Suppressor macrophage treated with lipopolysaccharide for 1 hour (primary cell): ENCODE measurements at places on chromosomes 1 and 21.

DNA sequence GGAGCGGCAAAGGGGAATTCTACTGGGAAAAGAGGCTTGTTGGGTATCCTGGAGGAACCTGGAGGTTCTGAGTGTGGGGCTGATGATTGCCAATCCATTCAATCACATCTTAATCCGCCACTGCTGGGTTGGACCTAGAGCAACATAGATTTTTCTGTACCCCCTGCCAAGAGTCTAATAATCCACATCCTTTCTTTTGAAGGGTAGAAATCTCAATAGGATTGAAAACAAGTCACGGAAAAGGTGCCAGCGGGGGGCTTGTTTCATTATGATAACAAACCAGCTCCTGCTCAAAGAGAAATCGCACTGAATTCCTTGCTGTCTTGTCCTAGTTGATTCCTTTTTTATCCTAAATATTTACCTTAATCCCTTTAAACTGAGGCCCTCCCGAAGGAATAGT, 528.5 kb downstream of the ADGRL2 start:
- no peak for DNase-seq

DNA sequence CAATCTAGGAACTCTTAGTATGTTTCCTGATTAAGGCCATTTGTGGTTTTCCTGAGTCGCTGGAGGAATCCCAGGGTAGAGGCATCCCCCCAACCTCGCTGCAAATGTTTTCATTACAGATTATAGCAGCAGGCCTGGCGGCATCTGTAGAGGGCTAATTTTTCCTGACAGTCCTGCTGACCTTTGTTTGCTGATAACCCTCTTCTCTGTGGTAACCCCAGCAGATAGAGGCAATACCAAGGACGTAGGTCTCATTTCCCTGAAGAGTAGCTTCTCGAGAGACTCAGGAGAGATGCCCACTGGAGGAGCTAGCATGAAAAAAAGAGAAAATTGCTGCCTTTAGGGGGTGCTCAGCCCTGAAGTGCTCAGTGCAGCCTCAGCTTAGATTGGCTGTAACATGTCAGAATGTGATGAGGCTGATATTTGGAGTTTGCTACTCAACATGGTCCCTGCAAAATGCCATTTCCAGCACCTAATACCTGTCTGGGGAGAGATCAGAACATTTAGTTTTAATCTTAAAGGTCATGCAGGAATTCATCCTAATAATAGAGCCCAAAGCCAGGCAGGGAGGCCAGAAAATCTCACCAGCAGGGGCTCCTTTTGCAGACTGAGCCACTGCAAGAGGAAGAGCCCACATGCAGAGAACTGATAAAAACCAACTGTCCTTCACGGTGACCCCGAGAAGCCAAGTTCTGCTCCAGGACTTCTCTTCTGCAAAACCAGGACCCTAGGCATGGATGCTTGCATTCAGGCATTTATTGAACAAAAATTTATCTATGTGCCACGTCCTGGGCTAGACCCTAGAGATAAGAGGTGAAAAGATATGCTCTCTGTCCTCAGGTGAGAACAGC, 184.5 kb downstream of the KAZN start:
- DNase-seq: no peak

- no peak for DNase-seq
Measured at GRCh38 chr1:199907361-199907760, 120.1 kb upstream of the NR5A2 start.

DNA sequence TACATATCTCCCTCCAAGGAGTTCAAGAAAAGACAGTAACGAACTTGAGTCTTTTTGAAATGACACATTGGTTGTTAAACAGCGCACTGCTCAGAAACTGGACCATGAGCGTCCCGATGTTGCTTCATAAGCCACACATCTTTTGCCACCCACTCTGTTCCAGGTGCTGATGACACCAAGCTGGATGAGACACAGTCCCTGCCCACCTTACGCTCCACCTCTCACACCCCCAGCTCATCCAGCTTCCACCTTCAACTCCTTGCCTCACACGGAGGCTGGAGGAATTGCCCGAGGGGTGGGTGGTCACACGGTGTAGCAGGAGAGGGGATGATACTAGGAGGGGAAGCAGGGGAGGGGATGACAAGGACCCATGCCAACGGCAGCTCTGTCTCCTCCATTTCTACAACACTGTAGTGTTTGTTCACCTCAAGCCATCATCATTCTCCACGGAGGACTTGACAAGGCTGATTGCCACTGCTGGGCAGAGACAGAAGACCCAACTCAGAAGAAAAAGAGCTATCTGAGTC, 148.5 kb upstream of the TNR start:
- no peak for DNase-seq

DNA sequence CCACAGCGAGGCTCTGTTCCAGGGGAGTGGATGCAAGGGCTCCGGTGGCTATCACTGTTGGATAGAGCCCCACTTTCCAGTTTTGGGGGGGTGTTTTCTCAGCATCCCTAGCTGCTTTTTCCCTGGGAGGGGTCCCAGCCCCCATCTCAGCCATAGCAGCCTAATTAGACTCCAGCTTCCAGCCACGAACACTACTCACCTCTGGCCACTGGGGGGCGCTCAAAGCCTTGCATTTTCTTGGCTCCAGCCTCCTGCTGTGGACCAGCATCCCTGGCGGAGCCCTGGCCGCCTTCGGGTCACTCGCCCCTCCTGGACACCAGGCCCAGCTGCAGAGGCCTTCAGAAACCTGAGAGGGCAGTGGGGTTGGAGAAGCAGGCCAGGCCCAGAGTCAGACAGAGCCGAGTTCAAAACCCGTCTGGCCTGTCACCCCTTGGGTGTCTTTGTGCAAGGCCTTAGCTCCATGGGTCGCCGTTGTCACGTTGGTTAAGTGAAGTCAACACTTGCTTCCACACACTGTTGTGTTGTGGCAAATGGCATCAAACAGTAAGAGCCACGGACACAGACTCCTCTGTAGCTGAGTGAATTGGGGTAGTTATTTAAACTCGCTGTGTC, 93.5 kb upstream of the ACTL8 start:
- peak; percentile 72 for DNase-seq

GRCh38 chr1:46646844-46647243, 21.3 kb downstream of the ATPAF1 start:
- DNase-seq: no peak

- DNase-seq: no peak
Measured at GRCh38 chr1:45002650-45003645, 8.2 kb downstream of the HECTD3 start.

DNA sequence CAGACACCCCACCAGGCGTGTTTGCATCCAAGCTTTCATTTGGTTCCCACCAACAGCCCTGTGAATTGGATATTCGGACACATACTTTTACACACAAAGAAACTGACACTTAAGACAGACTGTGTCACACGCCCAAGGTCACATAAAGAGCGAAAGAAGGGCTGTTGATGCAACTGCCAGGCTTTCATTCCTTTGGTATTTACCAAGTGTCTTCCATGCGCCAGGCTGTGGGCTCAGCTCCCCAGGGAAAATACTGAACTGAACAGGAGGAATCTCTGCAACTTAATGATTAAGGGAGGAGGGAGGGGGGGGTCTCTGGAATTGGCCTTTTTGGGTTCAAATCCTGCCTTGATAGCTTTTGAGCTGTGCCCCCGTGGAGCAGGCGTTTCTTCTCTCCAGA, 122.8 kb downstream of the ACTL8 start:
- DNase-seq: no peak

DNA sequence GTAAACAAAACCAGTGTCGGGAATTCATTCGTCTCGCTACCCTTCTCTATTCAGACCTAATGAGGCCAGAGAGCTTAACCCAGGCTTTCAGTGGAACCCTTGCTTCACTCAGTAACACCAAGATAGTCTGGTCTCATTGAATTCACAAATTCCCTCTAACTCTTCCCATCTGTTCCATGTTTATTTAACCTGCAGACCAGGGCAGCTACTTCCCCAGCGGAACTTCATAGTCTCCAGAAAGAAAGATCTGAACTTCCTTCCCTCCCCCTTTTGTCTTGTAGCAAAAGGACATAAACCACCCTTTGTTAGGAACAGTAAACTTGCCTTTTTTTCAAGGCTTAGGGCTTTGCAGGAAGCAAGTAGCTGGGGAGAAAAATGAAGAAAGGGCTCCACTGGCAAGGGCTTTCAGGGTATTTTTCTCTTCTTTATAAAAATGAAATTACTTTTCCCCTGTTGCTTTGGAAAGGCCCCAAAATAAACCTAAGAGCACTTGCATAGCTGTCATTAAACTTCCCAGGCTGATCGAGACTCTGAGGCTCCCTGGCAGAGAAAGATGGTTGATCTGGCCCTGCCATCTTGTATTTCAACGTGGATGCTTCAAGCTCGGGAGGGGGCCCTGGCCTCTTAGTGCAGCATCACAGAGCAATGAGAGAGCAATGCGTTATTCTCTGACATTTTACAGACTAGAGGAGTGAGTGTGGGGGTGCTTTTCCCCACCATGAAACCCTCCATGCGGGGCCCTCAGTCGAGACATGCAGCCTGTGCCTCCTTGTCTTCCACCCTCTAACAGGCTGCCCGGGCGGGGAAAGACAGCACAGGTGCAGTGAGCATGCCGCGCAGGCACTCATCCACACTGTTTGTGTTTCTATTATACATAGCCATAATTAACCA, 30.0 kb downstream of the MIS18A start:
- DNase-seq: no peak
